ENCODE measurements at places on chromosomes 13 and 19.

- no peak for DNase-seq
Observed at GRCh38 chr13:32033744-32034143, 2.2 kb downstream of the FRY start.

- peak; percentile 32 for DNase-seq
Observed at GRCh38 chr19:4415352-4415751, 12.9 kb downstream of the CHAF1A start.

DNA sequence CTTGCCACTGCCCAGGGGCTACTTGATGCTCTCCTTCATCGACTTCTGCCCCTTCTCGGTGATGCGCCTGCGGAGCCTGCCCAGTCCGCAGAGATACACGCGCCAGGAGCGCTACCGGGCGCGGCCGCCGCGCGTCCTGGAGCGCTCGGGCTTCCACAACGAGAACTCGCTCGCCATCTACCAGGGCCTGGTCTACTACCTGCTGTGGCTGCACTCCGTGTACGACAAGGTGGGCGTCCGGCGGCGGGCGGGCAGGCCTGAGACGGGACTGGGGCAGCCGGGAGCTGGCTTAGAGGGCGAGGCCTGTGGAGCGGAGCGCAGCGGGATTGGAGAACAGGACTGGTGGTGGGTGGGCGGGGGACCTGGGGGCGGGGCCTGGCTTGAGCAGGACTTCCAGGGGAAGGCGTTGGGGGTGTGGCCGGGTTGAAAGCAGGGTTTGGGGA, 12.7 kb upstream of the PSMD8 start:
- DNase-seq = peak; percentile 98

- no peak for DNase-seq
Observed at GRCh38 chr13:91232716-91233115, 114.8 kb upstream of the MIR17HG start.

DNA sequence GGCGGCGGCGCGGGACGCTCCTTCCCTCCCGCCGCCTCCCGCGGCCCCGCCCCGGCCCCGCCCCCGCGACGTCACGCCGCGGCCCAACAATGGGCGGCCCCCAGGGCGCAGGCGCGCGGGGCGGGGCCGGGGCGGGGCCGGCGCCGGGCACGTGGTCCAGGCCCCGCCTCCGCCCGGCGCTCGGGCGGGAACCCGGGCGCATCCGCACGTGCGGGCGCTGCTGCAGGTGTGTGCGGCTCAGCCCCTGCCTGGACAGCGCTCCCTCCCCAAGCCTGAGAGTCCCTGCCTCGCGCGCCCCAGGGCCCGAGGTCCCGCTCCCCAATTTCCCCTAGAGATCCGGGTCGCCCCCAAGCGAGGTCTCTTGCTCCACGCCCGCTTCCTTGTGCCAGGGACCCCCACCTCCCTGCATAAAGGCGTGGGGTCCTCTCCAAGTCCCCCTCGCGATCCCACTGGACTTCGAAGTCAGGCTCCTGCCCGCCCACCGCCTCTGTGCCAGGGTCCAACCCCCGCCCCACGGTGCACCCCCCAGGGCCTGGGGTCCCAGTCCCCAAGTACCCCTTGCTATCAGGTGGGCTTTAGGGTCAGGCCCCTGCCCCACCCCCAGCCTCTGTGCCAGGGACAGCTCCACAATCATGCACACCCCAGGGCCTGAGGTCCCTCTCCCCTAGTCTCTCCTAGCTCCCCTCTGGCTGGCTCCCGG, at the start of gene MEX3D:
MEX3D (minus strand) TSS at position 6 of the 700 bp plus-strand sequence. CDS start 267 bp downstream, outside the sequence.
- DNase-seq = peak; percentile 100

DNA sequence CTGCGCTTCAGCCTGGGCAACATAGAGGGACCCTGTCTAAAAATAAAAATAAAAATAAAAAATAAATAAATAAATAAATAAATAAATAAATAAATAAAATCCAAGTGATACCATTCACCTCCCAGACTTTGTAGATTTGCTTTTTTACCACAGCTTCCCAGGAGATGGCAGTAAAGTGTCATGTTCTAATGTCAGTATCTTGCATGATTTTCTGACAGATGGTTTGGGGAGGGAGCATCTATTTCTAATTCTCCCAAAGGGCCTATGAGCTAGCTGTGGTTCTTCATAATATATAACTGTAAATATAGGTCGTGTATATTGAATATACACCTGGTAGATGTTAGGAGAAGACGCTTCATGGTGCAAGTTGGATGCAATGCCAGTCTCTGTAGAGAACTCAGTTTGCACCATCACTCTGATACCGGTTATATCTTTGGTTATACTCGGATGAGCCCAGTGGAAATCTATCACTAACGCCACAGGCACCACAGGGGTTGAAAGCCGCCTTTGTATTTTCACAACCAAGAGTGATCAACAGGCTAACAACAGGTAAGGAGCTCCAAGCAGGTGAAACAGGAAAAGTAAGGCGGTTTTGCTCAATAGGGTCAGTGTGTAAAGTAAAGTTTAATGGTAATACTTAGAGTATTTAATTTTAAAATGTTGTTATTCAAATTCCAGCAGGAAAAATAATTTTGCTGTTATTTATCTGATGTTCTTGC, 13.9 kb downstream of the APLP1 start:
- peak; percentile 94 for DNase-seq

- DNase-seq = no peak
Observed at GRCh38 chr13:113739527-113740285, 19.3 kb upstream of the TMEM255B start.

DNA sequence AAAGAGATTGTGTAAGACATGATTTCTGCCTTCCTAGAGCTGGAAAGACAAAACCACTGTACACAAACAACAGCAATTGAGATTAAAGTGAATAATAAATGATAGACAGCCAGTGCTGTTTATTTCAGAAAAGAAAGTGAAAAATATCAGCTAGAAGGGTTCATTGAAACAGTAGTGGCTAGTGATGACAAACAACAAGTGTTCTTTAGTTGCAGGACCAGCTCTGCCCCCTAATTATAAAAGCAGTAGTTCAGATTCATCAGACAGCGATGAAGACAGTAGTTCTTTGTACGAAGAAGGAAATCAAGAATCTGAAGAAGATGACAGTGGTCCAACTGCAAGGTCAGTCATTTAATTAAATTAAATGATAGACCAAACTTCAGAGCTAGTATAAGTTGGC, 14.8 kb downstream of the GPALPP1 start:
- DNase-seq = no peak

- DNase-seq = no peak
Observed at GRCh38 chr13:79722885-79723445, 242.0 kb downstream of the NDFIP2 start.

GRCh38 chr19:34961775-34962686, 2.0 kb downstream of the ZNF792 start:
- DNase-seq = no peak

Data from osteoblast (primary cell).